ENCODE measurements at places on chromosomes 2 and 18.

GRCh38 chr2:8159966-8160603 is 521.8 kb upstream of the ID2 start:
- DNase-seq, result no peak

DNA sequence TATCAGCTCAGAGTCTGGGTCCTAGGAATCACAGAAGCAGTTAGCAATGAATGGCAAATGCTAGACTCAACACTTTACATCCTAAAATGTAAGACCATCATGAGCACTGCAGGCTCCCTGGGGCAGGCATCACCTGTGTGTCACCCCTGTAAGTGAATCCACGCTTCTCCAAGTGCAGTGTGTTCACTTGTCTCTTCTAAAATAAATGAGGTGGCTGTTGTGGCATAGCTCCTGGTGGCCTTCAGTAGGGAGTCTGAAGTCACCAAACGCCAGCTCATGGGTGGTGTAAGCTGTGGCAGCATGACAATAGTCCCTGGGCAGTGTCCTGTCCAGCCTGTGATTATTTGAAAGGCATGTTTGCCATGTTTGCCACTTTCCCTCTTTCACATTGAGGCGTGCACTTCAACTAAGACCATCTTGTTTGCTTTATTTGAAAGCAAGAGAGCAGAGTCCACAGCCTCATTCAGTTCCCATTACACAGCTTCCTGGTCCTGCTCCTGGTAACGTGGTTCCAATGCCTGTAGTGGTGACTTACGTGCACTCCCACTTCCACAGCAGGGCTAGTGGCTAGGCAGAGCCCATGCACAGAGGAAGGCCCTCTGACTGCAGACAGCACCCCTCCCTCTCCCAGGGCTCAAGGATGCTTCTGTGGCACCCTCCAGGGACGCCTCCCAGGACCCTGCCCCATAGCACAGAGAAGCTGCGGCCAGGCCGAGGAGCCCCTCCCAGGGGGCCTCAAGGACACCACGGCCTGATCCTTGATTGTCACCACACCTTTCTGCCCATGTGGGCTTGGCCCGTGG is 24.3 kb downstream of the COA5 start:
- DNase-seq, result no peak

DNA sequence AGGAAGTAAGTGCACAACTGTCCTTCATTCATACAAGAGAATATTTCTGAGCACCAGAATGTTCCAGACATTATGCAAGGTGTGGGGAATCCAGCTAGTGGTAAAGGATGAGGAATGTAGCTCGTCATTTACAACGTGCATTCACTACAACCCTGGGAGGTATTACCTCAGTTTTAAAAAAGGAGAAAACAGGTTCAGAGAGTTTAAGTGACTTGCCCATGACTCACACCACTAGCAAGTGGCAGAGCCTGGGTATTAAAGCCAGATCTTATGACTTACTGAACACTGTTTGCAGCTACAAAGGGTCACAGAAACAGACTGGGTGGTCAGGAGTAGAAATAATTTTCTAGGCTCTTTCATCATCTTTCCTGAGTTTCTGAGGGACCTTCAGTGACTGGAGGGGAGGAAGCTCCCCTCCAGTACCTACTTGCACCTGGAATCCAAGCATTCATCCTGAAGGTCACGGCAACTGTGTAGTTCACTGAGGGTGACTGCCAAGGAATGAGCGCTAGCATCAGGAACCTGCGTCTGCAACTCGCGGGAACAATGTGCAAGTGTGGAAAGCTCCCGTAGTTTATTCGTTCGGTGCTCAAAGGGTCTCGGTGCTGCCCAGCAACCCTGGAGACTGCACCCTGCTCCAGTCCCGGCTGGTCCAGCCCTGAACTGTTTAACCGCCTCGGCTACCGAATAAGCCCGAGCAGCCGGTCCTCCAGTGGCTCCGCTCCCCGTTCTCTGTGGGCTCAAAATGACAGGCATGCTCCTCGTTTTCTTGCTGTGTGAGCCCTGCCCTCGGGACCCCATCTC is 647 bp downstream of the CCDC121 start:
- DNase-seq, result no peak

DNA sequence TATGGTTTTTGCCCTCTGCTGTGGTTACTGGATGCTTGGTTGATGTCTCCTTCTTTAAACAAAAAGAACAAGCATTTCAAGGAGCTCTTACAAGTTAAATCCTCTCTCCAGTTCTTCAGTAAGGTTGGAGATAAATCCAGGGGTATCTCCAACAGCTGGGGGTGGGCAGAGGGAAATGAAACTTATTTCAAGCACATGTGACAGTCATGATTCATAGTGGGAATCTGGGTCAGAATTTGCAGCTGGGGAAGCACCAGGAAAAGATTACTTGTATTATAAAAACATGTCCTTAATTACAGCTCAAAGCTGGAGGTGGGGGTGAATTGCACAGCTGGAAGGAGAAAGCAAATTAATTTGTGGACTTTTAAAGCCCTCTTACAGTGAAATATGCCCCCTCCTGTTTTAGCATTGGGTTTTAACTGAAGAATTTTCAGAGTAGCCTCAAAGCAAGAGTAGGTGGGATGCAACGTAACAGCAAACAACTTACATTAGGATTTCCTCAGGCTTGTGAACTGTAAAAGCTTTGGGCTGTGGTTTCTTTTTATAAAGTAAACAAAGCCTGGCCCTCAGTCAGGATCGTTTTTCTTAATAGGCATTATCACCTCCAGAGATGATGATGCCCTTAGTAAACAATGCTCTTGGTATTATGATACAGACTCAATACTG is 596.4 kb downstream of the NYAP2 start:
- no peak for DNase-seq

- no peak for DNase-seq
Observed at GRCh38 chr2:27158468-27158867, 9.7 kb downstream of the TCF23 start.

GRCh38 chr18:2538844-2539243 is 32.5 kb downstream of the METTL4 start:
- no peak for DNase-seq
